ENCODE measurements at places on chromosomes 3 and 15. TPM values are rescaled to one million over a fixed set of nuclear protein-coding genes. Genes with fewer than 3 reads are reported as not detected.

DNA sequence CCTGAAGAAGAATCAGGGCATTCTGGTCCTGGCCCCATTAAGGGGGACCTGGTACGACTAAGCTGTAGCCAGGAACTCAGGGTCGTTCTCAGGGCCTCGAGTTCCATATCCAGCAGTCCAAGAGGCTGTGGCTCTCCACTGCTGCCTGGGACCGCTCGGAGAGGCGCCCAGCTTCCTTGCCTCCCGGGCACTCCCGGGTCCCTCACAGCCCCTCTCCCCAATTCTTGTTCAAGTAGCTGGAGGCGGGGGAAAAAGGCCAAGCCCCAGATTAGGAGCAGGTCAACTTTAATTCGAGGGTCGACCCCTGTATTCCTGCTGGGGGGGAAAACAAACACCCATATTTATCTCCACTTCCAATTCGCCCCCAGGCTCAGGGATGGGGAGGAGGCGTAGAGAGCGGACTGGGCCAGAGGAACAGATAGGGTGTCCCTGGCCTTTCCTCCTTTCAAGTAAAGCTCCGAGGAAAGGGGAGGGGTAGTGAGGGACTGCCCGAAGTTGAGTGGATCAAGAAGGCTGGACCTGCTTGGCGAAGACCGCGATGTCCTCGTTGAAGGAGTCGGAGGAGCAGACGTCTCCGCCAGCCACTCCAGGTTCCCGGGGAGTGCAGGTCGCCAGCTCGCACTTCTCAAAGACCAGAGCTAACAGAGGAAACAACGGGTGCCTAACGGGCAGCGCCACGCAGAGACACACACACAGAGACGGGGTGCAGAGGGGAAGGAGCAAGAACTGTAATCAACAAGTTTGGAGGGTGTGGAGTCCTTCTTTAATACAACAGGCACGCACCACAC lies 4.4 kb downstream of the MEIS2 start:
- H3K36me3 ChIP-seq: peaks cover 24% of the 10 kb centered on the region
- peak overlapping the region; percentile 100 for H3K27ac ChIP-seq
- no peaks in the 10 kb centered on the region for H3K27me3 ChIP-seq
- H3K4me3 ChIP-seq: peak overlapping the region; percentile 99
- no peak for DNase-seq

GRCh38 chr3:27935492-27935891 lies 213.4 kb upstream of the EOMES start:
- no peak for DNase-seq
- H3K27ac ChIP-seq: no peak overlapping the region
- peaks cover 4% of the 10 kb centered on the region for H3K4me1 ChIP-seq
- peaks cover 1% of the 10 kb centered on the region for H3K27me3 ChIP-seq

DNA sequence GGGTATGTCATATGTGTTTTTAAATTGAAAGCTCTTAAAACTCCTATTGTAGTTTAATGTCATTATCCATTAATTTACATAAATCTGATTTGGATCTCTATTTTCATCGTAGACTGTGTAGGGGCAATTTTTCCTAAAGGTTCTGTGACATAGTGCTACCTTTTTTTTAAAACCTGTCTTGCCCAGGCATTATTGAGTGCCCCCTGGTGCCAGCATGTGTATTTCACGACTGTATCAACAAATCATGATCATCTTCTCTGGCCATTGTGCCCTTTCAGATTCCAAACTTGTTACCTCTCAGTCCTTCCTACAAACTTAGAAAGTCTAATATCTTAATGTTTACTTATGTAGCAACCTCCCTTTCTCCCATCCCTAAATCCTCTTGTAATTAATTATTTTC lies 97.2 kb upstream of the FLNB start:
- peaks cover 33% of the 10 kb centered on the region for H3K4me1 ChIP-seq
- peaks cover 22% of the 10 kb centered on the region for H3K36me3 ChIP-seq
- peak overlapping the region; percentile 9 for H3K27ac ChIP-seq
- no peak overlapping the region for H3K4me3 ChIP-seq
- DNase-seq: no peak
- H3K27me3 ChIP-seq: no peaks in the 10 kb centered on the region

DNA sequence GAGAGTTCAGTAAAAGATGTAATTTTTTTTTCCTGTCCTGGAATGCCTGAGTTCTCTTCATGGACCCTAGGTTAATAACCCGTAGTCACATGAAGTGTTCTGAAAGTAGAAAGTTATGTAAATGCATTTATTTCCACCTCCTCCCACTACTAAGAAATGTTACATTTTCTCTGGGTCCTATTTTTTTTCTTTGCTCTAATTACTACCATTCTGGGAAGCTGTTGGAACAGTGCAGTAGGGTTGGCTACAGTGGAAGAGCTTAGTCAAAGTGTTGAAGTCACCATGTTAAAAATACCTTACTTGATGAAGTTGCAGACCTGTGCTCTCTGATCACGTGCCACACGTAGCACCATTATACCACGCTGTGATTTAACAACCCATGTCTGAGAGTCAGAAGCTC lies 153.8 kb upstream of the TSC22D2 start:
- H3K27me3 ChIP-seq: no peaks in the 10 kb centered on the region
- peak overlapping the region; percentile 62 for H3K27ac ChIP-seq
- peaks cover 74% of the 10 kb centered on the region for H3K4me1 ChIP-seq
- no peaks in the 10 kb centered on the region for H3K36me3 ChIP-seq
- H3K4me3 ChIP-seq: no peak overlapping the region

DNA sequence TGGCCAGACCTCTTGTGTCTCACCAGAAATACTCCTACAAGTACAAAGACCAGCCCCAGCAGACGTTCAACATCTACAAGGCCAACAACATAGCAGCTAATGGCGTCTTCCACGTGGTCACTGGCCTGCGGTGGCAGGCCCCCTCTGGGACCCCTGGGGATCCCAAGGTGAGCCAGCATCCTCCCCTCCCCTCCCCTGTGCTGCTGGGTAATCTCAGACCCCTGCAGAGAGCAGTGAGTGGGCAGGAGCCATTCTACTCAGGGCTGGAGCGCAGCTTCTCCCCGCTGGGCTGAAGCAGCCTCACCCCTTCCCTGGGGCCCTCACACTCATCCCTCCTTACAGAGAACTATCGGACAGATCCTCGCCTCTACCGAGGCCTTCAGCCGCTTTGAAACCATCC lies 9.8 kb downstream of the STAB1 start:
- H3K4me3 ChIP-seq: no peak overlapping the region
- H3K4me1 ChIP-seq: peaks cover 5% of the 10 kb centered on the region
- H3K36me3 ChIP-seq: no peaks in the 10 kb centered on the region

- H3K4me1 ChIP-seq: no peaks in the 10 kb centered on the region
- no peaks in the 10 kb centered on the region for H3K36me3 ChIP-seq
- H3K27ac ChIP-seq: no peak overlapping the region
- no peaks in the 10 kb centered on the region for H3K27me3 ChIP-seq
- DNase-seq: no peak
Observed at GRCh38 chr3:166634091-166634746, 745.9 kb downstream of the ZBBX start.

DNA sequence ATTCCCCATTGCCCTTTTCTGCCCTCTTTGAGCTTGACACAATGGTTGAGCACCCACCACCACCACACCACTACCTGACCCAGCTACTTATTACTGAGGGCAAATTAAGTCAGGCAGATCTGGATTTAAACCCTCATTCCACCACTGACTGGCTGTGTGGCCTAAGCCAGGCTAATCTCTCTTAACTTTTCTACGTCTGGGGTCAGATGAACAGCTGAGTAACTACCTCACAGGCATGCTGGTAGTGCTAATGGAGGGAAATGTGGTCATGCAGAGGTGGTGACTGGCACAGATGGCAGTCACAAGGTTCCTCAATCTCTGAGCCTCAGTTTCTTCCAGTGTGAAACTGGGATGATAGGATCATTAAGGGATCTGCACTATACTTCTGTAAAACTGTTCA lies 4.3 kb upstream of the MRPS25 start:
- peaks cover 6% of the 10 kb centered on the region for H3K4me1 ChIP-seq
- no peak overlapping the region for H3K27ac ChIP-seq
- H3K27me3 ChIP-seq: no peaks in the 10 kb centered on the region

GRCh38 chr3:56980798-56981390 lies 79.6 kb upstream of the SPATA12 start:
- H3K27ac ChIP-seq: peak overlapping the region; percentile 76
- H3K4me1 ChIP-seq: peaks cover 23% of the 10 kb centered on the region
- no peaks in the 10 kb centered on the region for H3K27me3 ChIP-seq

DNA sequence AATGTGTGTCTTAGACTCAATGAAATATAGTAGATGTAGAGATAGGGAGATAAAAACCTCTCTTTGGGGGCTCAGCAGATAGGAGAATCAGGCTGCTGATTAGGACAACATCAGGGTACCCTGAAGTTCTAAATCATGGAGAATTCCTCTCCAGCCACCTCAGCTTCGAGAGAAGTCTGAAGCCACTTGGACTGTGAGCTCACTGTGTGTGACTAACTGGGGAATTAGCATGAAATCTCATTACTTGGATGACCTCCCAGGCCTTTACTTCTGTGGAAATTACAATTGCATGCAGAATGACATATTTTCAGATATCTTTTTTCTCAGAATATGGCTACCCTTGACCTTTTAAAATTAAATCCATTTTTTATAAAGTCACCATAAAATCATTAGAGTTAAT lies 128.0 kb upstream of the MRPL3 start:
- H3K36me3 ChIP-seq: no peaks in the 10 kb centered on the region
- H3K27me3 ChIP-seq: peaks cover 2% of the 10 kb centered on the region
- H3K4me1 ChIP-seq: no peaks in the 10 kb centered on the region
- DNase-seq: no peak
- H3K27ac ChIP-seq: no peak overlapping the region

GRCh38 chr3:196641333-196642054 lies 2.0 kb downstream of the NRROS start:
- H3K27ac ChIP-seq: no peak overlapping the region
- peaks cover 33% of the 10 kb centered on the region for H3K27me3 ChIP-seq
- H3K4me3 ChIP-seq: no peak overlapping the region
- H3K36me3 ChIP-seq: peaks cover 4% of the 10 kb centered on the region
- peaks cover 5% of the 10 kb centered on the region for H3K4me1 ChIP-seq
- peak; percentile 4 for DNase-seq

DNA sequence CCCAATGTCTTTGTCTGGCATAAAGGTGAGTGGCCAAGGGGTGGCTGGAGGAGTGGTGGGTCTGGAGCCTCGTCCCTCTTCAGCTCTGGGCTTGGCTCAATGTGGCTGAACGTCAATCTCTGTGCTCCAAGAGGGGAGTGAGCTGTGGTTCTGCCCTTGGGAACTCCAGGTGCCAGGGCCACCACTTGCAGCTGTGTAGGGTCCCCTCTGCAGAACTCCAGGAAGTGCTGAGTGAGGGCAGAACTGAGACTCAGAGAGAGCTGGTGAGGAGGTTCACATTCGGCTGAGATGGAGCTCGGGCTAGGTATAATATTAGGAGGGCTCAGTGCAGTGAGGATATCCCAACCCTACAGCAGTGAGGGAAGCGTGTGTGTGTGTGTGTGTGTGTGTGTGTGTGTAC lies 11.6 kb downstream of the DUOX1 start:
- no peaks in the 10 kb centered on the region for H3K36me3 ChIP-seq
- H3K4me3 ChIP-seq: no peak overlapping the region
- no peak overlapping the region for H3K27ac ChIP-seq
- H3K4me1 ChIP-seq: no peaks in the 10 kb centered on the region
- no peak for DNase-seq

DNA sequence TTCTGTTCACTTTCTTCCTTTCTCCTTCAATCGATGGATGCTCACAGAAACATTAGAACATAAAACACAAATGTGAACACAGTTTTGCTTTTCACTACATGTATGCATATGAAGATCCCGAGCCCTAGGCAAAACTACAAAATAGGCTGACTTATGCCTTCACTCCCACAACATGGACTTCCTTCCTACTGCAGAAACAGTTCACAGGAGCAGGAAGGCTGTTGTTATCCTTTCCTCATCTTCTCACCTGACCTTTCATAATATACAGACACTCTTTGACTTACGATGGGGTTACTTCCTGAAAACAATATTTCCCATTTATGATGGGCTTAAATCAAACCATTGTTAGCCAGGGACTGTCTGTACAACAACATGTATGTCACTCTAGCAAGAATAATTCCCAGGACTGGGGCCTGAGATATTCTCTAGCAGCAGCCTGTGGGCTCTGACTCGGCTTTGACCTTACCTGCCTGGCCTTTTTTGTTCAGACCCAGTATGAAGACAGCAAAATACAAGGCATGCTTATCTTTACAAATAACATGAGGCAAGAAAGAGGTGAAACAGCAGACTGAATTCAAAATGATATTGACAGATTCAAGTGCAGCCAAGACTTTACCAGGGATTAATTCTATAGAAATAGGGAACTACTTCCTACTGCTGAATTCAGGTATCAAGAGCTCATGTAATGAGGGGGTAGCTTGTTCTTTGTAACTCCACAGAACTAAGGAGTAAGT lies 51.8 kb upstream of the PLXND1 start:
- no peak for DNase-seq
- H3K27ac ChIP-seq: peak overlapping the region; percentile 87
- H3K4me3 ChIP-seq: no peak overlapping the region
- no peaks in the 10 kb centered on the region for H3K27me3 ChIP-seq
- peaks cover 2% of the 10 kb centered on the region for H3K36me3 ChIP-seq

DNA sequence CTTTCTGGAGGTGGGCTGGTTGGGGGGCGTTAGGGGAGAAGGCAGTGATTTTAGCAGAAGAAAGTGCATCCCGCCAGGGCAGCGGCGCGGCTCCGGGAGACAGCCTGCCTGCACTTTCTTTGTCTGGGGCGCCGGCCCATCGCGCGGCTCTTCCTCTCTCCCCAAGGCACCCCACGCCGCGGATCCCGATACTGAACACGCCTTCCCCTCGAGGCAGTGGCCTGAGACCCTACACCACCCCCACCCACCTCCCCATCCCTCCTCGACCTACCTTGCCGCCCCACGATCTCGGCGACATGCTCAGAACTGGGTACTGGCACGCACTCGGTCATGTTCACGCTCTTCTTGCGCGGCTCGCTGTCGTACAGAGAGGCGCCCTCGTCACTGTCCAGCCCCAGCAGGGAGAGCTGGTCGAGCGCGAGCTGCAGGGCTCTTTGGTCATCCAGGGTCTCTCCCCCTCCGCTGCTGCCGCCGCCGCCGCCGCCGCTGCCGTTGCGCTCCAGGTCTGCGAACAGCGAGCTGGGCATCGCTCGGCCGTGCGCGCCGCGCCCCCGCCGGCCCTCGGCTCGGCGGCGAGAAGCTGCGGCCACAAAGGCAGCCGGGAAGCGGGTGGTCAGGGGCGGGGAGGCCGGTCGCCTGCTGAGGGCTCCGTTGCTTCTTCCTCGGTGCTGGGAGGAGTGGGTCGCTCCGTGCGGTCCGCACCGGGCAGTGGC lies 483 bp downstream of the MEX3B start:
- H3K27ac ChIP-seq: peak overlapping the region; percentile 93
- DNase-seq: peak; percentile 91
- peak overlapping the region; percentile 92 for H3K4me3 ChIP-seq
- peaks cover 31% of the 10 kb centered on the region for H3K4me1 ChIP-seq
- no peaks in the 10 kb centered on the region for H3K27me3 ChIP-seq

Gene SLC12A1
- not detected for total RNA-seq

Gene NR2E3
- total RNA-seq: not detected

Gene ELL3
- 3.6 TPM for total RNA-seq

Gene COL6A6
- total RNA-seq: not detected

Gene CCDC9B
- total RNA-seq: 60.0 TPM

Gene BAHD1
- 26.4 TPM for total RNA-seq

Gene TMEM108
- total RNA-seq: 7.1 TPM

Gene GPR176
- 31.2 TPM for total RNA-seq

Gene TMEM89
- total RNA-seq: not detected

Gene PLA2G4E
- not detected for total RNA-seq

Measured in chondrocyte (in vitro differentiated cells).